ENCODE measurements at places on chromosomes 1 and 21.

DNA sequence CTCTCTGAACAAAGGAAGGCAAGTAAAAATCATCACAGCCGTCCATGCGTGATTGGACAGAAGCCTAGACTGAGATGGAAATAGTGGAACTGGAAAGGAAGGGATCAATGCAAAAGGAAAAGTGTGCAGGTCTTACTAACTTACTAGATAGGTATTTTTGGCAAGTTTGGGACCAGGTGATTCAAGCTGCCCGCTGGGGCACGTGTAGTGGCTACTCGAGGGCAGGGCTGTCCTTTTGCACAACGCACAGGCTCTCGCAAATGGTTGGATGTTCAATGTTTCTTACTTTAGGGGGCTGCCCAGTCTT is 566 bp upstream of the ALG6 start:
- no peak for DNase-seq

DNA sequence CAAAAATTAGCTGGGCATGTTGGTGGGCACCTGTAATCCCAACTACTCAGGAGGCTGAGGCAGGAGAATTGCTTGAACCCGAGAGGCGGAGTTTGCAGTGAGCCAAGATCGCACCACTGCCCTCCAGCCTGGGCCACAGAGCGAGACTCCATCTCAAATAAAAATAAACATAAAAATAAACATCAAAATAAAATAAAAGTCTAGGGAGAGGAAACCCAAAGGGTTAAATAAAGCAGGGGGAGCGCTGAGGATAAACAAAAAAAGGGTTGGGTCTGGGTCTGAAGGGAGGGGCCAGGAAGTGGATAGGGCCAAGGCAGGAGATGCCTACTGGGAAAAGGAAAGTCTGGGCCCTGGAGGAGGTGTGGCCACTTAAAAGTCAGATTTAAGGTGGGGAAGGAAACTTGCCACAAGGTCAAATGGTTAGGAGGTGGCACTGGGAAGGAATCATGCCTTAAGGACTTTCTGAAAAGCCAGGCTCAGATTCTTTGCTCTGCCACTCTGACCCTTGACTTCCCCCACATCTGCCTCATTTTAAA is 150.0 kb downstream of the ADSS2 start:
- DNase-seq = no peak

DNA sequence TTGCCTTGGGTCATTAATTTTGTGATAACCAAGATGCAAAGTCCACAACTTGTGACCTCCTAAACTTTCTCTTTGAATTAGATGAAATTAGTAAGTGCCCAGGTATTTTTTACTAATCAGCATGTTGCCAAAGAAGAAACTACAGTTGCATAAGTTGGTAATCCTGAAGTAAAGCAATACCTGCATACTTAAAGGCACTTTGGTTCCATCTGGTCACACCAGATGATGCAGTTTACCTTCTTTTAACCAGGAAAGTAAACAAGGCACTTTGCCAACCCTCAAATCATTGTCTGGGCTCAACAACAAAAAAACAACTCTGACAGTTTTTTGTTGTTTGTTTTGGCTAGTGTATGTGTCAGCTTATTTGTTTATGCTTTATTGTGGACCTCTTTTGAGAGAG is 55.5 kb upstream of the DYNLT5 start:
- DNase-seq = peak; percentile 43

GRCh38 chr1:3707298-3707938 is 44.8 kb upstream of the CCDC27 start:
- DNase-seq = no peak

DNA sequence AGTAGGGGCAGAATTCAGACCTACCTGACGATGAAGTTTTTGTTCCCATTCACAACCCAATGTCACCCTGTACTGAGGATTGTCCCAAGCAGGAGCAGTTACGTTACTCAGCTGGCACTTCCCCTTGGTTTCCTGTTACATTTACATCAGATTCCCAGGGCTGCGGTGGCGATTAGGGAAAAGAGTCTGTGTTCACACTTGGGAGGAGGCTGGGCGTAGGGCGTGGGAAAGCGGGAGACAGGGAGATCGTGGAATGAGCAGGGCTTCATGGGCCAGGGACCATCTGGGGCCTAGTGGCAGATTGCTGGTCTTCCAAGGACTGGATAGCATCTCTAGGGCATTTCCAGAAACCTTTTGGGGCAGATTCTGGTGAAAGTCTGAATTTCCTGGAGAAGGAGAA is 39.0 kb downstream of the TBX19 start:
- no peak for DNase-seq

- DNase-seq = no peak
Observed at GRCh38 chr1:10189659-10190058, 20.7 kb upstream of the KIF1B start.

GRCh38 chr1:209072481-209072880 is 511.0 kb upstream of the CAMK1G start:
- no peak for DNase-seq

GRCh38 chr1:41742219-41742618 is 176.5 kb downstream of the HIVEP3 start:
- DNase-seq = no peak

- no peak for DNase-seq
Observed at GRCh38 chr1:27891196-27891889, 19.0 kb downstream of the THEMIS2 start.

- DNase-seq = peak; percentile 30
Observed at GRCh38 chr21:33943293-33943692, 27.7 kb upstream of the ATP5PO start.

- no peak for DNase-seq
Observed at GRCh38 chr1:197916500-197916983, 630 bp upstream of the LHX9 start.

- DNase-seq = no peak
Observed at GRCh38 chr1:197481101-197481500, 213.0 kb downstream of the CRB1 start.

DNA sequence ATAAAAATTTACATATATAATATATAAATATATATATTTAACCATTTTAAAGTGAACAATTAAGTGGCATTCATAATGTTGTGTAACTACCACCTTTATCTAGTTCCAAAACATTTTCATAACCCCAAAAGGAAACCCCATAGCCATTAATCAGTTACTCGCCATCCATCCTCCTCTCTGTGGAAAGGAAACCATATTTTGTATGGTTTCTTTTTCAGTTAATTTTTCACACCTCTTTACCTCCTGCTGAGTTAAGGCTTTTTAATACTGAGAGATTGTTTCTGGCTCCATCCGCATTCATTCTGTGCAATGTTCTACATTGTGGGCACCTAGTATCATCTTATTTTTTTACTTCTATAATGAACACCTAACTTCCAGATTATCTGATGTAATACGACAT is 512.1 kb downstream of the LMO4 start:
- DNase-seq = no peak

- no peak for DNase-seq
Observed at GRCh38 chr1:87766737-87767136, 438.1 kb downstream of the LMO4 start.

- no peak for DNase-seq
Observed at GRCh38 chr1:205064741-205065316, 19.4 kb downstream of the TMEM81 start.

GRCh38 chr1:114341299-114341698 is 169.7 kb downstream of the TRIM33 start:
- DNase-seq = no peak

GRCh38 chr1:167502719-167503462 is 15.4 kb downstream of the CD247 start:
- no peak for DNase-seq

DNA sequence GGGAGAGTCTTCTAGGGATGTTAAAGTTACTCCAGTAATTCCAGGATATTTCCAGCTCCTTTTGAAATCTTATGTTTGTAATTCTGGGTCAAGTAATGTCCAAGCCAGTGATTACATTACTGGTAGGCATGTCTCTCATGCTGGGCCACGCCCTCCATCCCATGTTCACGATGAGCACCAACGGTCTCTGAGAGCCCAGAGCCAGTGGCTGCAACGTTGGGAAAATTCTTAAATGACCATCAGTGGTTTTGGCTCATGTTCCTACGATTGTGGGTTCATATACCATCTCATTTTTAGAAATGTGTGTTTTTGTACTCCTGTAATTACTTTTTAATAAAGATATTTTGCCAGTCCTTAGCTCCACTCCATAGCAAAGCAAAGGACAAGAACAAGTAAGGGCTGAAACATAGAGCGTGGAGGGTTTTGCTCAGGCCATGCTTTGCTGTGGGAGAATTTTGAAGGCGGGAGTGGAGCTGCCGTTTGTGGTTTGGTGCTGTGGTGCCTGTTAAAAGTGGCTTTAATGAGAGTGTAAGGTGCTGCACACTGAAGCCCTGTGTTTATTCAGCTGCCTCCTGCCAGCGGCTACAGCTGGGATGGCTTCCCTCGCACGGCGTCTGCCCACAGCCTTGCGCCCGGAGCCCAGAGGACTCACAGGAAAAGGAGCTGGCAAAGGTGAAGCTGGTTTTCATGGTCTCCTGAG is 28.9 kb downstream of the VANGL1 start:
- peak; percentile 84 for DNase-seq

- no peak for DNase-seq
Observed at GRCh38 chr1:118254001-118254400, 69.0 kb upstream of the SPAG17 start.

DNA sequence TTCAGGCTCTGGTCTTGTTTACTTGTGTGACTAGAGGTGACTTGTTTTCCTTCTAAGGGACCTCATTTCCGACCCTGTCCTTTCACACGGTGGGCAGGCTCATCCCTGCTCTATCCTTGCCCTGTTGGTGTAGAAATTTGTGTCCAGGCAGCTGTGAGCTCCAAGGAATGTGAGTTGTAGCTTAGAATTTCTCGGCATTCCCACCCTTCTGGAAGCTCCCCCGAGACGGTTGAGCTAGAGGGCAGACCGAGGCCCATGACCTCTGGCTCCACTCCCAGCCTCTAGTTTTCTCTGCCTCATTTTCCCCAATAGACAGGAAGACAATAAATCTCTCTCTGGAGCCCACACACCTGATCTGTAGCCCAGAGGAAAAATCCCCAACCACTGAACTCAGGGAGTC is 100.9 kb downstream of the NAV1 start:
- DNase-seq = no peak

DNA sequence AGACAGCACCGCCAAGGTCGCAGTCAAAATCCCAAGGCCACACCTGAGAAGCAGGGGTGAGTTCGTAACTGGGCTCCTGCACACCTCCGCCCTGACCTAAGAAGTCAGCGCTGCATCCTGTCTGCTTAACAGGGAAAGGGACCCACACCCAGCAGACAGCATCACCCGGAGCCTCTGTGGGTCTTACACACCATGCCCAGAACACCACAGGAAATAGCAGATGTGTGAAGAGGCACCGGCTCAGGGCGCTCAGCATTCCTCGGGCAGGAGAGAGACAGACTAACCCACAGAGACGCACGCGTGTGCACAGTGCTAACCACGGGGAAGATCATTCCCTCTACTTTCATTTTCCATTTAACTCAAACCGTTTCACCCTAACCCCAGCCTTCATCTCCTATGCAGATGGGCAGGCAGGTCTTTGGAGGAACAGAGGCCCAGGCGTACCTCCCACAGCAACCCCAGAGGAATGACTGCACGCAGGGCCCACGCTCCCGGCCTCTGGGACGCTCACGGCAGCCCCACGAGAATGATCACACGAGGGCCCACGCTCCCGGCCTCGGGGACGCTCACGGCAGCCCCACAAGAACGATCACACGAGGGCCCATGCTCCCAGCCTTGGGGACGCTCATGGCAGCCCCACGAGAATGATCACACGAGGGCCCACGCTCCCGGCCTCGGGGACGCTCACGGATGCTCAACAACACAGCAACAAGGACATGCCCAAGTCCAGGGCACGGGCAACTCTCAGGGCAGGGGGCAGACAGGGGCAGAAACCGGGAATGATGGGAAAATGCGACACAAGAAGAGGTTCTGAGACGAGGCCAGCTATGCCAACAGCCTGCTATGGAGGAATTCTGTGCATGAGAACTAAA is 20.9 kb downstream of the POFUT2 start:
- no peak for DNase-seq

GRCh38 chr1:47942240-47942629 is 55.0 kb downstream of the TRABD2B start:
- DNase-seq = no peak

DNA sequence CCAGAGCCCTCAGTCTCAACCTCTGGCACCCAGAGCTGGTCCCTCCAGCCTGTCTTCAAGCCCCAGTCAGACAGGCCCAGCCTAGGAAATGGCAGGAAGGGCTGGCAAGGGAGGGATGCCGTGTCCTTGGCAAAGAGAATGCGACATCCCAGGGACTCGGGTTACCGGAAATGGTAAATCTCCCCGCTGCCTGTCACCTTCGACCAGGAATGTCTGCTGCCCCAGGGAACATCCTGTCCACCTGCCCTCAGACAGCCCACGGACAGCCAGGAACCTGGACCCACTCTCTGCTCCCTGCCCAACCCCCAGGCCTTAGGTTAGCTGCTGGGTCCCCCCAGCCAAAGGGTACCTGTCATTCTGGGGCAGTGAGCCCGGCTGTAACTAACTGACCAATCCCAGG is 23.9 kb downstream of the HSPG2 start:
- DNase-seq = no peak

DNA sequence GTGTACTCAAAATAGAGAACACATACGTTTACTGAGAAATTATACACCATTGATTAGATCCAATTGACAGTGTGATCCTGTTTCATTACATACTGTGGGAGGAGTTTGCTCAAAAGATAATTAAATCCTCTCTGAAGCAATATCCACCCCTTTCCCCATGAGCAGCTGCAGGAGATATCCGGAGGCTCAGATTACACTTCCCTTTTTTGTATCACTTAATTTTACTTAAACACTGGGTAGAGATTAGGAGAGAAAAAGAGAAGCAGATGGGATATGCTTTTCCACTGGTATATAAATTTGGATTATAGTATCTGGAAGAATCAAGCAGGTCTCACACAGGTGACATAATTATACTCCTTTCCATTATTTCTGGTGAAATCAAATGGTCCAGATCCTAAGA is 333.3 kb upstream of the ZRANB2 start:
- DNase-seq = no peak

- no peak for DNase-seq
Observed at GRCh38 chr1:246527402-246528088, 20.5 kb upstream of the SMYD3 start.

DNA sequence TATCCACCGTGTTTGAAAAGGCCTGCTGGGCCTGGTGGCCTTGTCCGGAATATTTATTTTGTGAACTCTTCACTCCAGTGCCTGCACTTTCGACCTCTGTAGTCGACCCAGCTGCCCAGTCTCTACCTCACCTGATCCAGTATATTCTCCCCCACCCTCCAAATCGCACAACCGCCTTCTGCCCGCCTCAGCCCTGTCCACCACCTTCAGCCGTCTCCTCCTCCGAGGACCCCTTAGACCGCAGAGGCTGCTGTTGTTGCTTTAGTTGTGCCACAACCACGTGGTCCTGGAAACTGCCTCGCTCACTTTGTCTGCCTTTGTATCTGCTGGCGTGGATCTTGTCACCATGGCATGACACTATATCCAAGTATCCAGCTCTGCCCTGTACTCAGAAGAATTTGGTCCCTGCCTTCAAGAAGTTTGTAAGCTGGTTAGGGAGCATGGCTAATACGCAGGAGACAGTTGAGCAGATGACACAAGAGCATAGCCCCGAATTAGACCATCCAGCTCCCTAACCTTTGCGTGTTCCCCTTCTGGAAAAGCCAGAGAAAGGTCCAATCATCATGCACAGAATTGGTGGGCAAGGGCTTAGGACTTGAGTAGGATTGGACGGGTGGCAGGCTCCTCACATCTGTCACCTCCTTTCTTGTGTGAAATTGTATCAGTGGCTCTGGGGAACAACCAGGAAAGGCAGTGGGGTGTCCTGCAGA is 1.5 kb downstream of the PHGDH start:
- DNase-seq = no peak

- no peak for DNase-seq
Observed at GRCh38 chr1:57319165-57319564, 104.7 kb downstream of the DAB1 start.
